Left ventricle myocardium inferior (tissue), 1 donor: ENCODE measurements at places on chromosomes 12 and 14. TPM values are rescaled to one million over a fixed set of nuclear protein-coding genes. Genes with fewer than 3 reads are reported as not detected.

AGAP2 gene
- 6.5 TPM for total RNA-seq

MYH7 gene
- 14,853 TPM for total RNA-seq

KRT71 gene
- total RNA-seq = not detected

DTX1 gene
- total RNA-seq = 1.5 TPM

OR11H12 gene
- not detected for total RNA-seq

KRT3 gene
- total RNA-seq = not detected

KRT83 gene
- not detected for total RNA-seq

KLRK1 gene
- total RNA-seq = 0.36 TPM

DNA sequence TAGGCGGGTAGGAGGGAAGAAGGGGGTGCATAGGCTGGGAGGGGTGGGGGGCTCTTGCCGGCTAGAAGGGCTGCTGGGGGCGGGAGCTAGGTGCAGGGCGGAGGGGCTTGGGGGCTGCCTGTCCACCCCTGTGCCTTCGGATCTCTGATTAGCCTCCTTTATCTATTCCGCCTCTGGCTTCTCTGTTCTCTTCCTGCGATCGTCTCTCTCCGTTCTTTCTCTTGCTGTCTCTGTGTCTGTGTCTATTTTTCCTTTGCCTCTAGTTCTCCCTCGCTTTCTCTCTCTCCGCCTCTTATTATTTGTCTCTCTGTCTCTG is 166.7 kb upstream of the LHX5 start:
- DNase-seq = no peak

GRCh38 chr12:116287842-116288301 is 10.4 kb upstream of the MED13L start:
- no peak for DNase-seq

- DNase-seq = no peak
Measured at GRCh38 chr14:91063119-91063518, 2.7 kb upstream of the RPS6KA5 start.

DNA sequence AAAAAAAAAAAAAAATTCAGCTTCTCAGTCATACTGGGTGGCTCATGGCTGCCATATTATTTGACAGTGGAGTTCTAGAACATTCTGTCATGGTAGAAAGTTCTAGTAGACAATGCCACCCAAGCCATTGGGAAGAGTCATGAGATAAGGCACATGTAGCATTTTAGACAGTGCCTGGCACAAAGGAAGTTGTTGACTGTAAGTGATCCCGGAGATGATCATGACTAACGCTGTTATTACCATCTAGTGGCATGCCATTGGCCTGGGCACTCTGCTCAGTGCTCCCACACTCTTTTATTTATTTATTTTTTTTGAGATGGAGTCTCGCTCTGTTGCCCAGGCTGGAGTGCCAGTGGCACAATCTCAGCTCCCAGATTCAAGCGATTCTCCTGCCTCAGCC is 80.4 kb downstream of the FOXN4 start:
- DNase-seq = no peak

- no peak for DNase-seq
Measured at GRCh38 chr14:103736546-103737431, 21.2 kb downstream of the ZFYVE21 start.

- DNase-seq = no peak
Measured at GRCh38 chr12:106632797-106633450, 50.1 kb downstream of the RFX4 start.

GRCh38 chr12:52160200-52160599 is 31.6 kb downstream of the KRT80 start:
- DNase-seq = no peak

GRCh38 chr12:3803865-3804472 is 51.1 kb upstream of the CRACR2A start:
- DNase-seq = peak; percentile 70

- DNase-seq = no peak
Measured at GRCh38 chr12:87802721-87803011, 226.5 kb downstream of the C12orf50 start.

DNA sequence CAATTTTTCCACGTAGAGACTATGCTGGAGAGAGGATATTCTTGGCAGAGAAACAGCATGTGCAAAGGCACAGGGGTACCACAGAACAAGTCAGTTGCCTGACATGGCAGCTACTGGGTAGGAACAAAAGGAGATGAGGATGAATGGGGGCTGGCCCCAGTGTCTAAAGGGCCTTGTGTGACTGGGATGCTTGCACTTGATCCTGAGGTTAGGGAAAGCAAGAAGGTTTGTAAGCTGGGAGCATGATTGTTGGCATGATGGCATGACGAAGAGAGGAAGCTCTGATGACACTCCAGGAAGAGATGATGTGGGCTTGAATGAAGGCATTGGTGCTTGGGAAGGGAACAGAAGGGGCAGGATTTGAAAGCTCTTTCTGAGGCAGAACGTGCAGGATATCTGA is 139.1 kb downstream of the ZFP36L1 start:
- no peak for DNase-seq

GRCh38 chr12:124510301-124510970 is 57.0 kb downstream of the NCOR2 start:
- no peak for DNase-seq

DNA sequence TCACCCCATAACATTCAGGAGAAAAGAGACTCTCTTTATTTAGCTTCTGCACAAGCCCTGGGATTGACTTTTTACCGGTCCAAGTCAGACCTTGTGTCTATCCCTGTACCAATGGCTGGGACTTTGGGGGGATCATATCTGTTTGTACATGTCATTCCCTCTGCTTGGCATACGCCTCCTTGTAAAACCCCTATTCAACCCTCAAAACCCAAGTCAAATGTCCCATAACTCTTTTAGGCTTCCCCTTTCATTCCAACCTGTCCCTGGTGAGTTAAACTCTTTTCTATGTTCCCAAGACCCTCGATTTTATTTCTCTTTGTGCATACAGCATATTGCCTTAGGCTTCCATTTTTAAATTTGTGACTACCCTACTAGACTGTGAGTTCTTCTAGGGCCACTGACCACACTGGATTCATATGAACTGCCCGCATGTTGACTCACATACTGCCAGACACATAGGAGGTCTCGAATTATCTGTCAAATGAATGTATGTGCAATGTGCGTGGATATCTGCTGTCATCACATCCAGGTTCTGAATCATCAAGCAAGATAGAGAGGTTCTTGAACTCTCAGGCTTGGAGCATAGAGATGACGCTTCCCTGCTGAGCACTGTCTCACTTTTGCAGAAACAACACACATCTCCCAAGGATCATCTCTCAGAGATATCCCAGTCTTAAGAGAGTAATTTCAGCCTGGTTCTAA is 548.6 kb upstream of the TBX3 start:
- DNase-seq = no peak

- DNase-seq = no peak
Measured at GRCh38 chr12:66258011-66258410, 44.3 kb upstream of the HELB start.

GRCh38 chr14:101635749-101636560 is 74.7 kb downstream of the DIO3 start:
- DNase-seq = no peak

DNA sequence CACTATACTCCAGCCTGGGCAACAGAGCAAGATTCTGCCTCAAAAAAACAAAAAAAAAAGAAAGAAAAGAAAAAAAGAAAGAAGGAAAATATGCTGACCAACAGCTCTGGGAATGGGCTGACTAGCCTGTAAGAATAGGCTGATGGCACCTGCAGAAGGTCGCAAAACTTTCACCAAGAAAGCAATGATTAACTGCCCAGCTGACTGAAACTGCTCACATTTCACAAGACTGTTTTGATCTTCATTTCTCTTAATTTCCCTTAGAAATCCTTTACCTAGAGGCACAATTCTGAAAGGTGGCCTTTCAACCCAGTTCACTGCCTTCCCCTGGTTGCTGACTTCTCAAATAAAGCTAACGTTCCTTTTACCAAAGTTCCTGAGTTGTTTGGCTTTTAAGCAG is 12.4 kb downstream of the BEST3 start:
- no peak for DNase-seq

GRCh38 chr12:124767066-124767821 is 96.4 kb downstream of the SCARB1 start:
- DNase-seq = peak; percentile 85

DNA sequence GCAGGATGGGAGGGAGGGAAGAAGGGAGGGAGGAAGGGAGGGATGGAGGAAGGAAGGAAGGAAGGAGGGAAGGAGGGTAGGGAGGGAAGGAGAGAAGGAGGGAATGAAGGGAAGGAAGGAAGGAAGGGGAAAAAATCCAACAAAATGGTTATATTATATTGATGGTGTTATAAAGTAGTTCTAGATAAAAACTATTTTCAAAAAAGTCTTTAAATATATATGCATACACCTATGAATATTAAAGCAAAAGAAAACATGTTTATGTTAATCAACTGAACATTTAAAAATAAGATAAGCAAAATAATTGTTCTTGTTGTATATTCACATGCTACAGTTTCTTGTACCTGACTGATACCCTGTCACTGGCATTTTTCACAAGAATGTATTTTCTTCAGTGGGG is 1.9 kb downstream of the BDKRB1 start:
- no peak for DNase-seq

GRCh38 chr14:83287300-83287699 is 1753.6 kb upstream of the SEL1L start:
- no peak for DNase-seq

- DNase-seq = no peak
Measured at GRCh38 chr12:46378530-46378929, 6.0 kb upstream of the SLC38A2 start.

GRCh38 chr14:29462321-29462720 is 465.3 kb downstream of the PRKD1 start:
- DNase-seq = no peak

DNA sequence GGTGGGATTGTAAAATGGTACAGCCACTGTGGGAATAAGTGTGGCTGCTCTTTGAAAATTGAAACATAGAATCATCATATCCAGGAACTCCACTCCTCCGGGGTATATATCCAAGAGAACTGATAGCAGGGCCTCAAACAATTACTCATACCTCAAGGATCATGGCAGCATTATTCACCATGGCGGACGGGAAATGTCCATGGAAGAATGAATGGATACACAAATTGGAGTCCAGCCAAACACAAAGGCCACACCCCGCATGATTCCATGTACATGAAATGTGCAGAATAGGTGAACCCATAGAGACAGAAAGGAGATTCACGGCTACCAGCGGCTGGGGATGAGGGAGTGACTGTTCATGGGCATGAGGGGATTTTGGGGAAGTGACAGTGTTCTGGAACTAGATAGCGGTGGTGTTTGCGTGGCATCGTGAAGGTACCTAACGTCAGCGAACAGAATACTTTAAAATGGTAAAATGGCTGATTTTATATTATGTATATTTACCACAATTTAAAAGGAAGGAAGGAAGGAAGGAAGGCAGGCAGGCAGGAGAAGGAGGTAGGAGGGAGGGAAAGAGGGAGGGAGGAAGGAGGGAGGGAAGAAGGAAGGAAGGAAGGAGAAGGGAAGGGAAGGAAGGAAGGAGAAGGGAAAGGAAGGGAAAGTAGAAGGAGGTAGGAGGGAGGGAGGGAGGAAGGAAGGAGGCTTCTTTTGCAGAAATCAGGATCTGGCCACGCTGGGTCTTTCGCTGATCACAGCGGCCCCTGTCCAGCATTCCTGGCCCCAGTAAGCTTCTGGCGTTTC is 14.1 kb upstream of the NCOR2 start:
- DNase-seq = no peak

GRCh38 chr12:80697270-80697887 is 10.1 kb upstream of the MYF6 start:
- no peak for DNase-seq

GRCh38 chr14:106850913-106851825 is 1324.8 kb downstream of the TMEM121 start:
- no peak for DNase-seq

- no peak for DNase-seq
Measured at GRCh38 chr14:74299061-74299545, 3.6 kb downstream of the ABCD4 start.

DNA sequence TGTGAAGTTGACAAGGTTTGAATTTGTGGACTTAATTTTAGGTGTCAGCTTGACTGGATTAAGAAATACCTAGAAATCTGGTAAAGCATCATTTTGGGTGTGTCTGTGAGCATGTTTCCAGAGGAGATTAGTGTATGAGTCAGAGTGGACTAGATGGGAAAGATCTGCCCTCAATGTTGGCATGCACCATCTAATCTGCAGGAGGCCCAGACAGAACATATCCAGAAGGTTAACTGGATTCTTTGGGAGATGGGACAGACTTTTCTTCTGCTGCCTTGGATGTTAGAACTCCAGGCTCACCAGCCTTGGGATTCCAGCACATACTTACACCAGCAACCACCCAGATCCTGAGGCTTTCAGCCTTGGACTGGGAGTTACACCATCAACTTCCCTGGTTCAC is 14.1 kb downstream of the SGPP1 start:
- no peak for DNase-seq

- DNase-seq = no peak
Measured at GRCh38 chr14:64928239-64929013, 14.1 kb downstream of the GPX2 start.

DNA sequence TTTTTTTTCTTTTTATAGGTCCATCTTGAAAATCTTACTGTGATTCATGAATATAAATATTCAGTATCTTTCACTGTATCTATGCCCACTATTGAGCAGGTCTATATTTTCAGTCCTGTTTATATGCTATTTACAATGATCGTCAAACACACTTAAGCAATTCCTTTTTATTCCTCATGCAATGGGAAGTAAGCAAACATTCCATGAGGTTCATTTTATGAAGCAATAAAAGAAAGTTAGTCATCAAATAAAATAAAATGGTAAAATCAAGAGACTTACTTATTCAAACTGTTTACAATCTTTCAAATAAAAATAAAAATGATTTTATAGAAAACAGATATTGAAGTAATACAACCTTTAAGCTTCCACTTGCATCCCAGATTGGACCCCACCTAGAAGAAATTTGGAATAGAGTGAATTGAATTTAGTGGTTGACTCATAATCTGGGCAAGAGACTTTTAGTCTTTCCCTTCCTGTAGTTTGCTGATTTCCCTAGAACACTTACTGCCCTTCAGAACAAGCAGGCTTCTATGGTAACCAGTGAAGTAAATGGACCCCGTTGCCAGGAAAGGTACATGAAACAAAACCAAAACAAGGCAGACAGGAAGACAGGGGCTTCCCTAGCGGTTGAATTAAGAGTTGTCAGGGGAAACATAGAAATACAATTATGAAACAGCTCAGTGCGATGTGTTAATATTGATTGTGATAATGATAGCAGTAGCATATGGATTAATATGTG is 241.0 kb upstream of the ATP2B1 start:
- no peak for DNase-seq

- no peak for DNase-seq
Measured at GRCh38 chr14:66939409-66939808, 249.8 kb upstream of the GARIN2 start.
